ENCODE measurements at places on chromosomes 2 and 18. TPM values are rescaled to one million over a fixed set of nuclear protein-coding genes. Genes with fewer than 3 reads are reported as not detected.

The MDH1B gene
- polyA plus RNA-seq = 1.3 TPM

DNA sequence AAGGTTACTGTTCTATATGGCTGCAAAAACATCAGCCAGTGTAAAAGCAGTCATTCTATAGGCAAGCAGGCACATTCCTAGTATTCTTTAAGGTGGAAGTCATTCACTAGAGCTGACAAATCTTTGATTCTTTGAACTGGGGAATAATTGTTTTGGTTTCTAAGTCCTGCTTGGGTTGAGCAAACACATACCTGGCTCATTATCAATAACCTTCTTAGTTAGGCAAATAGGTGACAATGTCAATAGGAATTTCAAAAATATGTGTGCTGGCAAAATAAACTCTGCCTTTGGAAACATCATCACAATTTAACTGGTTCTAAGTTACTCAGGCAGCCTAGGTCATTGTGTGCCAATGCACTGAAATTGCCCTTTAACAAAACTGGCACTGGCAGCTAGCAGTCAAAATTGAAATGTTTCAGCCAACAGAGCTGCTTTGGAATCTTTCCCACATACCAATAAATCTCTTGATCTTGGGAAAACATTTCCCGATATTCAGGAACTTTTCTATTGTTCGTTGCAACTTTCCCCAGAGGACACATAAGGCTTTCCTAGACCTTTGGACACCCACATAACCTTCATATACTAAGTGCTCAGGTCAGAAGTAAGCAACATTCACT, 402.0 kb upstream of the MMADHC start:
- DNase-seq = peak; percentile 21

The ZAP70 gene
- polyA plus RNA-seq = not detected

GRCh38 chr2:202133200-202133908, 60.3 kb downstream of the KIAA2012 start:
- DNase-seq = no peak

GRCh38 chr2:165508927-165509326, 39.4 kb downstream of the CSRNP3 start:
- DNase-seq = no peak

The TRIB2 gene
- polyA plus RNA-seq = 13.0 TPM

The TLX2 gene
- not detected for polyA plus RNA-seq

- no peak for DNase-seq
Observed at GRCh38 chr2:88709181-88709631, 17.7 kb downstream of the RPIA start.

GRCh38 chr2:235384624-235385023, 109.2 kb upstream of the AGAP1 start:
- no peak for DNase-seq

GRCh38 chr18:39667905-39668304, 2102.3 kb upstream of the CELF4 start:
- no peak for DNase-seq

The VIT gene
- not detected for polyA plus RNA-seq

The GREB1L gene
- not detected for polyA plus RNA-seq

DNA sequence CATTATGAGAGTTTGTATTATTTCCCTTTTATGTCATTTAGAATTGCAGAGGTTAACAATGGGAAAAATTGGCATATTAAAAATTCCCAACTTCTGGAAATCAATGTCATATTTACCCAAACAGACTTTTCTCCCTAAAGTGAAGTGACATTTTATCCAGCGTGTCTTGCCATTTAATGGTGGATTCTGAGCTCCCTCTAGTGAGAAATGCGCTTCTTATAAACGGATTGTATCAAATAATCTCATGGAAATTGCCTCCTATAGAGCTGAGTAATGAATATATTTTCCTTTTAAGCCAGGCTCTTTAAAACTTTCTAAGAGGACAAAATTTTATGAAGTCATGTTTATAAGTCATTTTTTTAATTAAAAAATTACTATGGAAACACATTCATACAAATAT, 5.7 kb upstream of the GCFC2 start:
- DNase-seq = no peak

The COLEC11 gene
- polyA plus RNA-seq = 0.68 TPM

GRCh38 chr18:66838340-66838987, 234.6 kb upstream of the CDH19 start:
- DNase-seq = no peak

DNA sequence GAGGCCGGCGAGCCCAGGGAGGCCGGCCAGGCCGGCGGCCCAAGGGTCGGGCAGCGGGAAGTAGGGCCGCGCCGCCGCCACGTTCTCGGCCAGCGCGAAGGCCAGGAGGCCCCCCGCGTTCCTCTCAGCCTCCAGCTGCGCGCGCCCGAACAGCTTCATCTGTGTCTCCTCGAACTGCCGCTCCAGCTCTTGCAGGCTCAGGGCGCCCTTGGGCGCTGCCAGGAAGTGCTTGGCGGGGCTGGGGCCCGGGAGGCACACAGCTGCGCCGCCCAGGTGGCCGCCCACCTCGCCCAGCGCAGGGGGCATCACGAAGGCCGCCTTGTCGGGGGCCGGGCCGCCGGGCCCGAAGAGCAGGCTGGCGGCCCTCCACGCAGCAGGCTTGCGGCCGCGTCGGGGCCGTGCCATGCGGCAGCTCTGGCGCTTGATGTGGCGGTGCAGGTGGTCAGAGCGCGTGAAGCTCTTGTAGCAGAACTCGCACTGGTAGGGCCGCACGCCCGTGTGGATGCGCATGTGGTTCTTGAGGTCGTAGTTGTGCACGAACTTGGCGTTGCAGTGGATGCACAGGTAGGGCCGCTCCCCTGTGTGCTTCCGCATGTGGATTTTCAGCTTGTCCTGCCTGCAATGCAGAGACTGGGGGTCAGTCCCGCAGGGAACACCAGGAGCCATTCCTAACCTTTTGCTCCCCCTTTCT, 99.0 kb upstream of the SMAD2 start:
- DNase-seq = no peak

GRCh38 chr2:240966457-240966905, 31.9 kb upstream of the SNED1 start:
- DNase-seq = no peak

The COL5A2 gene
- 269 TPM for polyA plus RNA-seq

DNA sequence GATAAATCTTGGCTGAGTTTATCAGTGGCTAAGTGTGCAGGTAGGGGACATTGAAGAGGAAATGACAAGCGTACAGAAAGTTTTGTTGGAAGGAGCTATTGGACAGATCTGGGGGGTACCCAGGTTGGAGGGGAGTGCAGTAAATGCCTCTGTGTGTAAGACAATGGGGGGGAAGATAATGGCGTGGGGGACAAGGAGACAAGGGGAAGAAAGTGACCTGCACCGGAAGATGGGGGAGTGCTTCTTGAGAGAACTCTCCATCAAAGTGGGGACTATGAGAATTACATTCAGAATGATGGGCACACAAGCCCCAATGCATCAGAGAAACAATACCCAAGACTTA, 190.0 kb downstream of the ALPK2 start:
- no peak for DNase-seq

GRCh38 chr18:79794846-79795245, 2.9 kb upstream of the KCNG2 start:
- DNase-seq = no peak

The EPB41L3 gene
- polyA plus RNA-seq = 45.0 TPM

GRCh38 chr2:15115776-15116175, 445.4 kb downstream of the NBAS start:
- no peak for DNase-seq

The AQP12A gene
- not detected for polyA plus RNA-seq

The ASB18 gene
- polyA plus RNA-seq = not detected

DNA sequence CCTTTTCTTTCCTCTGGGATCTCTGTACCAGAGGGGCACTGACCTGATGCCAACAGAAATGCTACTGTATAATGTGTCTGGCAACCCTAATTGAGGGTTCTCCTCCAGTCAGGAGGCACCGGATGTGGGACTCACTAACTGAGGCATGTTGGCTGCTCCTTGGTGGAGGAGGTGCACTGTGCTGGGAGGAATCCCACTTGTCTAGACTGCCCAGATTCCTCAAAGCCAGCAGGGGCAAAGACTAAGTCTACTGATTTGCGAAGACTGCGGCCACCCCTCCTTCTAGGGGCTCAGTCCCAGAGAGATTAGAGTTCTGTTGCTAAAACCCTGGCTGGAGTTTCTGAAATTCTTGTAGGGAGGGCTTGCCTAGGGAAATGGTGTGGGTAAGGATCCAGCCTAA, 1192.1 kb downstream of the DPP10 start:
- DNase-seq = no peak

- no peak for DNase-seq
Observed at GRCh38 chr18:7017013-7017412, 100.6 kb downstream of the LAMA1 start.

DNA sequence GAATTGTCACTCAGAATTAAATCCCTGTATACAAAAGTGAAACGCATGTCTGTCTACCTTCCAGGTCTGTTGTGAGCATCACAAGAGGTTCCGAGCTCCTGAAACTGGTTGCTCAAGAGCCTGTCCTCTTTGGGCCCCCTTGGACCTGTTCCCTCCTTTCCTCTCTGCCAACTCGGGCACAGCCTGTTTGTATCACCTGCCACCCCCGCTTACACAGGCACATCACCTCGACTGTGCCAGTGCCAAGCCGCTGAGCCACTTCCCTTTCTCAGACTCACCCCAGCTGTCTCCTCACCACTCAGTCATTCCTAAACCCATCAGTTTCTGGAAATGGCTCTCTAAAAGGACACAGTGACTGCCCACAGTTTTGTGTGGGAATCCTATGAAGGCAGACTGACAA, 3.1 kb downstream of the EFR3B start:
- DNase-seq = no peak

GRCh38 chr18:12478269-12479047, 70.7 kb downstream of the PRELID3A start:
- no peak for DNase-seq

DNA sequence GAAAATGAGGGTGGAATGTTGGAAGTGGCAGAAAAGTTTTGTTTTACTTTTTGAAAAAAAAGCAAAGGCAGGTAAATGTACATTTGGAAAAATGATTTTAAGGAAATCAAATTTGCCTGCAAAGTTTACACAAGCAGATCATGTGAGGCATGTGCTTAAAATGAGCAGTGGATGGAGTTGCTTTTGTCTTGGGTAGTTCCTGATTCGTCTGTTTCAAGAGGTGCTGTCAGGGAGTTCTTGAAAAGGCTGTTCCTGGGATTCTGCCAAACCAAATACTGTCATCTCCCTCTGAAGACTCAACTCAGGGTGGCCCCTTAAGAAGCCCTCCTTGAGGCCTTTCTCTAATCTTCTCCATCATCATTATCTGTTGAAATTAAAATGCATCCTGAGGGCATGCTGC, 59.0 kb downstream of the TACR1 start:
- DNase-seq = no peak

DNA sequence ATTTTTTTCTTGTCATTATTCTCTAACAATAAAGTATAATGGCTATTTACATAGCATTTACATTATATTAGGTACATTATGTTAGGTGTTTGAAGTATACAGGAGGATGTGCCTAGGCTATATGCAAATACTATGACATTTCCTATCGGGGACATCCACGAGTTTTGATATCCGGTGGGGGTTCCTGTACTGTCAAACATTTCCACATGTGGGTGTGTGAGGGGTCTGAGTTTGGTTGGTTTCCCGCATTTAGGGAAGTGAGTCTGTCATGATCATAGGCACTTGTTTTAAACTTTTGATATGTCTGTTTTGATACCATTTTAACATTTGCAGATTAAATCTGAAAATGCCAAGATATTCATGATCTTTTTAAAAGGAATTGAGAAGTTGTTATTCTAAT, 76.0 kb downstream of the CEP192 start:
- no peak for DNase-seq

DNA sequence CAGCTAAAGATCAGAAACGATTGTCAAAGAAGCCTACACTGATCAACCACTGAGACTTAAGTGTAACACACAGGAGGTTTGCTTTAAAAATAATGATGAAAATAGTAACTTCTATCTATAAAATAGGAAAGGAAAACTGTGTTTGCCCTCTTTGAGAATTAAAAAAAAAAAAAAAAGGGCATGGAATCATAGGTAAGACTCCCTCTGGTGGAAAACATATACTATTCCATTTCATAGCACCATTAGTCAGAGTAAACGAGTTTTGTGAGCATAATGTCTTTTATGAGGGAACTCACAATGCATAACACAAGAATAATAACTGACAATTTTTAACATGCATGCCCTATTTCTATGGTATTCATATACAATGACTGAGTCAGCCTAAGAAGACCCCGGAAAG, 36.3 kb downstream of the SLC35F5 start:
- no peak for DNase-seq

DNA sequence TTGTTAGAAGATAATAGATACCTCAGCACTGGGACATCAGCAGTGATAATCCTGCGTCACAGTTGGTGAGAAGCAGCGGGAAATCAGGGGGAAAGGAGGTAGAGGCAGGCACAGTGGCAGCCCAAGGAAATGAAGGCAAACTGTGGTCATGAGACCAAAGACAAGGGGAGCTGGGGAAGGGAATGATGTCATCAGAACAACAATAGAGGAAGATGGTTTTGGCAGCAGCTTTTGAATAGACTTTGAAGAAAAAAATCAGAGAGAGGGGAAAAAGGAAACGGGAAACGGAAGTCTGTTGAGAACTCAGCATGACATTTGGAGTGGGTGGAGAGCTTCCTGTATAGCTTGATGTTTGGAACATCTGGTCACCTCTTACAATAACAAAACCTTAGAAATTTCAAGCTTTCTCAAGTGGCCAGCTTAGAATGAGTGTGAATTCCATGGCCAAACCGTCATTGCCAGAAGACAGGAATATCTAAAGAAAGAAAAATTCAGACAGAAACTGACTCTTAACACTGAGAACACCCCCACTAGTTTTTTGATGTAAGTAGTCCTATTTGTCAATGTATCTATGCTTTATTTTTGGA, 18.4 kb upstream of the YES1 start:
- DNase-seq = no peak

The CBLN2 gene
- polyA plus RNA-seq = 0.02 TPM

DNA sequence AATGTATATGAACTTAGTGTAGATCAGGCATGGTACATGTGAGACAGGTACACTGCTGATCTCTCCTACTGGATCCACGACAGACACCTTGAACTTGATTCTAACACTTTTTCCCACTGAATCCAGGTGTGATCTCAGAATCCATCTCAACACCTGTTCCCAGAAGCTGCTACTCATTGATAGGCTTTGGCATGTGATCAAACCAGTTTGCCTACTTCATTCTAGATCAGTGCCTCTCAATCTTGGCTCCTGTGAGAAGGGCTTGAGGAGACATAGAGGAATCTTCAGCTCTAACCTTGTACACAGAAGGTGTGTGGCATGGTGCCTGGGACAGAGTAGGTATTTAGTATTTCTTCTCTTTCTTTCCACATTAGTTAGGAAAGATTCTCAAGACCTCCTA, 212.3 kb upstream of the ATP5MC3 start:
- no peak for DNase-seq

- no peak for DNase-seq
Observed at GRCh38 chr18:45849529-45849928, 24.1 kb downstream of the SIGLEC15 start.

The CYP27A1 gene
- 31.0 TPM for polyA plus RNA-seq

The MC5R gene
- not detected for polyA plus RNA-seq
